ENCODE measurements at places on chromosomes 11 and 22.

GRCh38 chr22:24526191-24526590, 28.7 kb downstream of the GUCD1 start:
- DNase-seq, result no peak

DNA sequence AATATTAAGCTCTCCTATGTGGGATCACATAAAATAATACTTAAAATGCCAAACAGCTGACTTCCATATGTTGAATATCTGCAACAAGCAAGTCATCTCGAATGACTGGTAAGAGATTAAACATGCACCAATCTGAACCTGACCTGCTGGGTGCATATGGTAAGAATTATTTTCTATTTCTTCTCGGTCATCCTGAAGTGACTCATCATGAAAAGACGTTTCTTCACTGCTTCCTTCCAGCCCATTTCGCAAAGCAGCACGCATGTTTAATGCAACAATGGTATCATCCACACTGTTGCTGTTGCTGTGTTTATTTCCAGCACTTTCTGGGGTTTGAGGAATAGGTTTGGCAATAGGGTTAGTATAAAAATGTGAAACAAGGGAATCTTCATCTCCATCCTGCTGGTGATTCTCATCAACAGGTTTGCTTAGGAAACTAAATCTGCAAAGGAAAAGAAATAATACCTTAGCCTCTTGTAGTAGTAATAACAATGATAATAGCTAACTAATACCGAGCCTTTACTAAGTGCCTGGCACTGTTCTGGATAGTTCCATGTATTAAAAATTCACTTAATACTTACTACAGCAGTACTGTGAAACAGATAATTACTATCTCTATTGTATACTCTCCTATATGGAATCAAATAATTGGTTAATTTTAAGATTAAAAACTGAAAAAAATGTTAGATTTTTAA, 52.0 kb upstream of the CHRNA10 start:
- DNase-seq, result peak; percentile 97

DNA sequence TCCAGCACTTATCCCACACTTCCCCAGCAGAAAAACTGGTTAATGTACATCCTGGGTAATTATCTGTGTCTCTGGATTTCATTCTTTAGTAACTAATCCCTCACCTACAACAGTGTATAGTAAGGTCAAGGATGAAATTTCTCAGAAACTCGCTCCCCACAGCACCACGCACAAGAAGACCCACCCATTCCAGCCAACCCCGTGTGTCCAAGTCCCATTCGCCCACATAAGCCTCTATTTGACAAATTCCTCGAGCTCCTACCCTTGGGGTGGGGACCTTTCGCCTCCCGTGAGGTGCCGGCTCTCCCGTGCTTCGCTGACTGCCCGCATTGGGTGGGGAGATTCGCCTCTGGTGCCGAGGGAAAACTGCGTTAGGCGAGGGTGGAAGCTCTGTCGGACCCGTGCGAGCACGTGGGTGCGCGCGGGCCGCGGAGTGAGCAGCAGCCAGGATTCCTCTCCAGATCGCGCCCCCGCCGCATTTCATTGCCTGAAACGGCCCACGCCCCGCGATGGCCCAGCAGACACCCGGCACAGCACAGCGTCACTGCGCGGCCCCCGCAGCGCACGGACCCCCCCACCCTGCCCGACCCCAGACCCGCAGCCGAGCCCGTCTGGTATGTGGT, 866 bp downstream of the EXPH5 start:
- no peak for DNase-seq

DNA sequence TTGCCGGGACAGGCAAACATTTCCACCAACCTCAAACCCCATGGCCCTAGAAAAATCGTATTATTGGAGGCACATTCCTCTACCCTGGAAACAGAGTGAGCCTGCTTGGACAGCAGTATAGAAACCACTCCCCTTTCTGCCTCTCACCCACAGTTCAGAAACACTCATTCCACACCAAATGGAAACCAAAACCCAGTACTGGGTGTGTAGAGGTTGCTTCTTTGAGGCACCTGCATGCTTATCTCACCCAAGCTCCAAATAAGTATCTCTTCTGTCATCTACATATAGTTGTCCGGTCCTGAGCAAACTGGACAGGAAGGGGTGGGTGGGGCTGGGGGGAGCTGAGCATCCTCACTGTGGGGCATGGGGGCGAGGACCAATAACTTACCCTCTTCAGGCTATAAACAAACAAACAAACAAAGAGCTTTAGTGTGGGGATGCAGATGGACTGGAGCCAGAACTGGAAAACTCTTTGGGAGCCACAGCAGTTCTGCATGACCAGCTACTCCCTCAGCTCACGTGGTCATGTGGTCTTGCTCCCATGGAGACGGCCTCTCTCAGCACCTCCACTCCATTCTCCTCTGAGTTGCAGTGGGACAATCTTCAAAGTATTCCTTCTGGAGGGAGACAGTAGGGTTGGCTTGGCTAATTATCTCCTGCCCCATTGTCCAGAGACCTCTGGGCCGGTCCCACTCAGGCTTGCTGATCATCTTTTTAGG, 1.0 kb upstream of the PLAAT2 start:
- no peak for DNase-seq

DNA sequence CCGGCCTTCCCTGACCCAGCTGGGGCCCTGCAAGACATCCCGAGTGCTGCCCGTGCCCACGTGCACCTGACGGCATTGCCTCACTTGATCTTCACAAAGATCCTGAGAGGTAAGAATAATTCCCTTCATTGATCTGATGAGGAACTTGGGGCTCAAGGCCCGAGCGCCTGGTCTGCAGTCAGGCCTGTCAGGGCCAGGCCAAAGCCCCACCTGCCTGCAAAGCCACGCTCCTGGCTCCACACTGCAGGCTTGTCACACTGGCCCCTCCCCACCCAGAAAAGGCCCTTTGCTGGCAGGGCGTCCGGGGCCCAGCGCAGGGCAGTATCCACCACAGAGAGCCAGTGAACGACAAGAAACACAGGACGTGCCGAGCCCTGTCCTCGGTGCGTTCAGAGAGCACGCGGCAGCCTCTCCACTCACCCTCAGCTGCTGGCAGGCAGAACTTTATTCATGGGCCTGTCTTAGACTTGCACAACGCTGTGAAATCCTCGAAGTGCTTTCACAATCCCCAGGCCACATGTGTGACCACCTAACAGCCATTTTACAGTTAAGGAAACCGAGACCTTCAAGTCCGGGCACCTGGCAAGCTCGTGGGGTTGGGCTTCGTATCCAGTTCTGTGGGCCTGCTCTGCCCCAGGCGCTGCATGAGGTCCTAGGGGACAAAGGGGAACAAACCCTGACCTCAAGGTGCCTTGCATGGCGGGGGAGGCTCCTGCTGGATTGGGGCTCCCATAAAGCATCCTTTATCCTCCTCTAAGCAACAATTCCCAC, 14.8 kb downstream of the KIAA0930 start:
- no peak for DNase-seq

GRCh38 chr11:41872426-41872825, 413.0 kb upstream of the LRRC4C start:
- no peak for DNase-seq

- peak; percentile 38 for DNase-seq
Measured at GRCh38 chr11:848380-848931, 5.8 kb downstream of the TSPAN4 start.

GRCh38 chr22:49617866-49618676, 209.6 kb downstream of the BRD1 start:
- DNase-seq, result no peak

- DNase-seq, result peak; percentile 85
Measured at GRCh38 chr11:130523609-130524008, 75.2 kb downstream of the ADAMTS15 start.

Measured in fibroblast of skin of back (primary cell).